ENCODE measurements at places on chromosomes 2 and 18.

DNA sequence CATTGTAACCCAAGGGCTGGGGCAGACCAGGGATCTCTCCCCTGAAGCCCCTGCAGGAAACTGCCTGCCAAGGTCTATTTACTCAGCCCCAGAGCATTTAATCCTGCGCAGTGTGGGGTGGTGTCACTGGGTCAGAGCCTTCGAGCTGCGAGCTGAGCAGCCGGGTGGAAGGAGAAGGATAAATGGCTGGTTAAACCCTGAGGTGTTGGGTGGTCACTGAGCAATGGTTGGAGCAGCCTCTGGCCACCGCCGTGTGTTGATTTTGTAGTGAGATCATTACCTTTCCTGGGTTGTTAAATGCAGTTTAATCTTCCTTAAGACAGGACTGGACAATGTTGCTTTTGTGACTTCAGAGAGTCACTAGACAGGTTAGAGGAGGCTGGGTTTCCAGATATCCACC is 98.1 kb downstream of the SETBP1 start:
- no peak for DNase-seq

DNA sequence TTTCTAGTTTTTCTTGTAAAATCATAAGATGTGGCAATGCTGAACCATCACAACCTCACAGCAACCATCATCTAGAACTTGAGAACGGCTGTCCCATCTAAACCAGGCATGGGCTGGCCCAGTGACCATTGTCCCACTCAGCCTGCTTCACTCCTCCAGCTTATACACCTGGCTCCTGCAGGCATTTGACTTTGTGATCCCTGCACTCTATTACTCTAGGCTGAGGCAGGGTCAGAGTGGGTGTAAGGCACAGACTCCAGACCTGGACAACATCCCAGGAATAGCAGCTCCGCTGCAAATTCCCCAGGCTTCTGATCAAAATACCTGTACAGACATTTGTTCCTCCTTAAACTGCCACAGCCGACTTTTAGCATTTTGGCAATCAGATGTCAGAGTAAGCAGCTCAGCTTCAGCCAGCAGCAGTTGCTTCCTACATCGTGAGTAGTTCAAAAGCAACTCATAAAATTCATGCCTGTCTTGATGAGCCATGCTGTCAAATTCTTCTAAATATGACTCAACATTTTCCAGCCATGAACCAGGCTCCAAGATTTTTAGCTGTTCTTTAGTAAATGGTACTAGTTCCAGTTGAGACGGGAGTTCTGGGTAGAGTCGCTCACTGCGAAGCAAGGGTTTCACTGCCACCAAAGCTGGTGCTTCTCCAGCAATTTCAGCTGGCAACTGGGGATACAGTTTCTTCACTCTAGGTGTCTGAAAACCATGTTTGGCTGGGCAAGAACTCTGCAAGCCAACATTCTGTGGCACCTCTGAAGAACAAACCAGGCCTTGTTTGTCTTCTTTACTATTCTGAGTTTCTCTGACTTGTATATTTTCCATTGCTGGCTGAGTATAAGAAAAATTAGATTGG is 12.8 kb downstream of the EPG5 start:
- no peak for DNase-seq

- DNase-seq = no peak
Measured at GRCh38 chr2:40249577-40249976, 202.3 kb downstream of the SLC8A1 start.

DNA sequence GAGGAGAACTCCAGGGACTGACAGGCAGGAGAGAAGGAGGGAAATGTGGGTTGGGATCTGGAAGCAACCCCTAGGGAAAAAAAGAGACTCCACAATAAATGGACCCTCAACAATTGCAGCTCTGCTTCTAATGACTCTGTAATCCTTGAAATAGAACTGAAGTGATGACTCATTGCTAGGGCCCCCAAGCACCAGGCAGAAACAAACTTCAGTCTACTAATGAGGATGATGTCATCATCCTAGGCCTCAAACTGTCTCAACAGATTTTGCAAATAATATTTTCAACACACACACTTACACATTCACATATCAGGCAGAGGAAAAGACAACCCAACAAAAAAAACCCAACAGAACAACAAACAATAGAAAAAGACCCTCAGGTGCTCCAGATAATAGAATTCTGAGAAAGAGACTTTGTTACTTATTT is 143.3 kb downstream of the HDAC4 start:
- DNase-seq = no peak

- no peak for DNase-seq
Measured at GRCh38 chr2:128628996-128629395, 310.3 kb upstream of the HS6ST1 start.

Data from activated naive CD8-positive, alpha-beta T cell treated with anti-CD3 and anti-CD28 coated beads for 36 hours (primary cell).